ENCODE measurements at places on chromosomes 7 and 10.

DNA sequence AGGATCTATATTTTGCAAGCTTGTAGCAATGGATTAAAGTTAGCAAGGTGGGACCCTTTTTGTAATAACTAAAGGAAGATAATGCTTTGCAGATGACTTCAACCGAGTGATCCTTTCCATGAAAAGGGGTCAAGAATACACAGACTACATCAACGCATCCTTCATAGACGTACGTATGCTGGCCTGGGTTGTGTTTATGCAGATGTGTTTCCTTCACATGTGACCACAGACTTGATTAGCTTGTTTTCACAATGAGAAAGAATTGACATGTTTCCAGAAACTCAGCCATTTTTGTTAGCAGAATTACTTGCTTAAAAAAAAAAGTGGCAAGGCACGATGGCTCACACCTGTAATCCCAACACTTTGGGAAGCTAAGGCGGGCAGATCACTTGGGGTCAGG lies 54.2 kb downstream of the MKI67 start:
- no peak for DNase-seq

GRCh38 chr10:26468700-26469099 lies 30.6 kb downstream of the APBB1IP start:
- DNase-seq, result no peak

DNA sequence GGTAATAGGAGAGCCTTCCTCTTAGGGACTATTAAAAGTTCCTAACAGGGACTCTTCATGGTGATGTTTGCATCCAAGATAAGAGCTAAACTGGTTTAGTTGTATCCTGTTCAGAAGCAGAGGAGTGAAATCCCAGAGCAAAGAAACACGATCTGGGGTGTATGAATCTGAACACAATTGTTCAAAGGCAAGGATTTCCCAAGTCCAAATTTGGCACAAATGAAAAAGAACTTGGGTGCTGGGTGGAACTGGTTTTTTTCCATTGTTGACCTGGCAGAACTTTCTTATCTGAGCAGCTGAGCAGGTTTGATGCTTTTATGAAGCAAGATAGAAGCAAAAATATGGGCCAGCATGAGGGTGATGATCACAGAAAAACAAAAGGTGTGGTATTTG lies 6.0 kb downstream of the AGFG2 start:
- DNase-seq, result no peak

- no peak for DNase-seq
Measured at GRCh38 chr7:17043012-17043877, 161.5 kb upstream of the AGR3 start.

DNA sequence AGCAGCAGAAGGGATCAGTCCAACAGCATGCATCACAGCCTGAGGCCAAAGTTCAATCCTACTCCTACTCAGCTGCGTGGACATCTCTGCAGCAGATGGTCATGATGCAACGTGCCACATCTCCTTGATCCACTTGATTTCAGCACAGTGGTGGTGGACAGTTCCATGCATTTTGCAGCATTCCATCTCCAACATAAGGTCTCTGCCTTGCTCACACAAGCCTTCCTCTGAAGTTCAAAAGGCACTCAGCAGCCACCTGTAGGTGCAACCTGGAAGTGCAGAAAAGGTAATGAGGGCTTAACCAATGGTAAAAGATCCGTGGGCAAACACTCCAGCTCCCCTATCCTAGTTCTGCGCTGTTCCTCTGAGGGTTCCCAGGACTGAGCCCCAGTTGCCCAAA lies 57.5 kb upstream of the CHCHD3 start:
- no peak for DNase-seq
